ENCODE measurements at places on chromosomes 16 and 17.
A peak's percentile ranks its signal among the peaks of the same experiment; 100 is the strongest.

GRCh38 chr16:68898026-68898425 is 54.7 kb downstream of the TANGO6 start:
- no peak for DNase-seq

- DNase-seq: no peak
Measured at GRCh38 chr17:77696721-77697460, 261.6 kb upstream of the TNRC6C start.

- no peak for DNase-seq
Measured at GRCh38 chr16:64657316-64658011, 464.4 kb downstream of the CDH11 start.

GRCh38 chr17:28500712-28501379 is 5.3 kb upstream of the FOXN1 start:
- no peak for DNase-seq

- no peak for DNase-seq
Measured at GRCh38 chr17:6069539-6070429, at the start of gene WSCD1. WSCD1 (plus strand) TSS chr17:6070379; CDS start chr17:6080659, 10,280 bp downstream.

DNA sequence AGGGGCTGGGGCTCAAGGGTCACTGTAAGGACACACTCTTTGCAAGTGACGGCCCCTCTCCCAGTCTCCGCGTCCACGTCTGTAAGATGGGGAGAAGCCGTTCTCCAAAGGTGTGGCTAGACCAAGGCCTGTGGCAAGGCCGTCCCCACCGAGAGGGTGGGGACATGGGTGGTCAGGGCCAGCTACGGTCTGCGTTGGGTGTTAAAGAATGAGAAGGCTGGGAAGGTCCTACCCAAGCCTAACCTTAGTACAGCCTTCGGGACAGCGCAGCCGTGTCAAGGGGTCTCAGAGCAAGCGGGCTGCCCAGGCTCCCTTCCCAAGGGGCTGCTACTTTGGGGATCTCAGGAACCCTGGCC is 1.9 kb downstream of the C1QTNF8 start:
- no peak for DNase-seq

- DNase-seq: no peak
Measured at GRCh38 chr17:75854881-75855309, 240 bp downstream of the WBP2 start.

- DNase-seq: no peak
Measured at GRCh38 chr16:88622866-88623265, 15.5 kb upstream of the IL17C start.

- DNase-seq: no peak
Measured at GRCh38 chr16:52721331-52721730, 174.4 kb upstream of the TOX3 start.

DNA sequence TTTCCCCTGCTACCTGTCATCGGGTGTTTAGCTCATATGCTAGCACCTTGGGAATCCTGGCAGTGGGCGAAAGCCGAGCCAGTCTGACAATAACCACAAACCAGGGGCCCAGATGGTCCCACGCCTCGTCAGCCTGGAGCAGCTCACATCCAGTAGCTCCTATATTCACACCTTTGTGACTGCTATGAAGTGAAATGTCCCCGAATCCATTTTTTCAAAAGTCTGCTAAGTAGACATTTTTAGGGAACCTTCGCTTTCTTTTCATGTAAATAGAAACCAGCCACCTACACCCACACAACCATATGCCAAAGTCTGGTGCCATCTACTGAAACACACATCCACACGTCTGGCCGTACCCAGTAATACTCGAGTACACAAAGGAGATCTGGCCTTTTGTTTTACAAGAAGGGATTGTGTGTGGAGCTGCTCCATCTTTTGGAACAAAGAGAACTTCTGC is 176.8 kb downstream of the SLC39A11 start:
- DNase-seq: no peak

- peak; percentile 46 for DNase-seq
Measured at GRCh38 chr17:42744283-42744805, 496 bp downstream of the EZH1 start.

DNA sequence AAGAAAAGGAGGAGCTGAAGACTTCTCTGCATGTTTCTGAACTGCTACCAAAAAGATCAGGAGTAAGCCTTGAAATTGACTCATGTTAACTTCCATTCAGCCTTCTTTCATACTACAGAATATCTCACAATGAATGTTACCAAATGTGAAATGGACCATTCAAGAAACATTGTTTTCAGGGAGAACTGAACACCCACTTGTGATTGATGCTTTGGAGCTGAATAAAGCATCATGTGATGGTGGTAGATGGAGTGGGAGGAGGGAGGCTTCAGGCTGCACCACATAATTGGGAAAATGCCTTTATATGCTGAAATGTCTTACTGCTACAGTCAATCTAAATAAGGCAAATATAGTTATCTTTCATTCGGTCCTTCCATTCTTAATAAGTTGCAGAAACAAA is 127.8 kb downstream of the CDH8 start:
- DNase-seq: no peak

- DNase-seq: no peak
Measured at GRCh38 chr16:56354746-56355145, 70.6 kb downstream of the AMFR start.

- no peak for DNase-seq
Measured at GRCh38 chr17:83007504-83008185, 71.8 kb upstream of the METRNL start.

DNA sequence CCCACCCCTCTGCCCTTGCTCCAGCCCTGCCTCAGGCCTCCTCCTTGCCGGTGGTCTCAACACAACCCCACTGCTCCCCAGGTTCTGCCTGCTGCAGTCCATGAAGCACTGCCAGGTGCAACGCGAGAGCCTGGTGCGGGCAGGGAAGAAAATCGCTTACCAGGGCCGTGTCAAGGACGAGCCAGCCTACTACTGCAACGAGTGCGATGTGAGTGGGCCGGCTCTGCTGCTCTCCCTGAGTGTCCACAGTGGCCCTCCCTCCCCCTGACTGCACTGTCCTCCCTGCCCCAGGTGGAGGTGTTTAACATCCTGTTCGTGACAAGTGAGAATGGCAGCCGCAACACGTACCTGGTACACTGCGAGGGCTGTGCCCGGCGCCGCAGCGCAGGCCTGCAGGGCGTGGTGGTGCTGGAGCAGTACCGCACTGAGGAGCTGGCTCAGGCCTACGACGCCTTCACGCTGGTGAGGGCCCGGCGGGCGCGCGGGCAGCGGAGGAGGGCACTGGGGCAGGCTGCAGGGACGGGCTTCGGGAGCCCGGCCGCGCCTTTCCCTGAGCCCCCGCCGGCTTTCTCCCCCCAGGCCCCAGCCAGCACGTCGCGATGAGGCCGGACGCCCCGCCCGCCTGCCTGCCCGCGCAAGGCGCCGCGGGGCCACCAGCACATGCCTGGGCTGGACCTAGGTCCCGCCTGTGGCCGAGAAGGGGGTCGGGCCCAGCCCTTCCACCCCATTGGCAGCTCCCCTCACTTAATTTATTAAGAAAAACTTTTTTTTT is 1.8 kb upstream of the TMEM88 start:
- DNase-seq: no peak

DNA sequence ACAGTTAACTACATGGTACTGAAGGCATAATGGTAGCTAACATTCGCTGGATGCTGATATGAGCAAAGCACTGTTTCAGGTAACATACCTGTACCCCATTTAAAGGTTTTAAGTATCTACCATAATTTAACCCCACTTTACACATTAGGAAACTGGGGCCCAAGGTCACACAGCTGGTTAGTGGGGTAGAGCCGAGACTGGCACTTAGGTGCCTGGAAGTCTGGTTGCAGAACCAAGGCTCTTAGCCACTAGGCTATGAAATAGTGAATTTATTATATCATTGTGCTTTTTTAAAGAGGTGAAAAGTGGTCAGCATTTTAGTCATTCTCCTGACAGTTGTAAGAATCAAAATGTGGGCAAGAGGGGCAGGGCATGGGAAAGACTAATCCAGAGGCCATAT is 25.2 kb downstream of the SIAH1 start:
- DNase-seq: no peak

- DNase-seq: no peak
Measured at GRCh38 chr17:16997514-16998429, 25.9 kb upstream of the TNFRSF13B start.

- DNase-seq: no peak
Measured at GRCh38 chr16:1117176-1117900, 21.3 kb upstream of the C1QTNF8 start.

GRCh38 chr16:50169555-50170096 is 16.5 kb downstream of the TENT4B start:
- no peak for DNase-seq

DNA sequence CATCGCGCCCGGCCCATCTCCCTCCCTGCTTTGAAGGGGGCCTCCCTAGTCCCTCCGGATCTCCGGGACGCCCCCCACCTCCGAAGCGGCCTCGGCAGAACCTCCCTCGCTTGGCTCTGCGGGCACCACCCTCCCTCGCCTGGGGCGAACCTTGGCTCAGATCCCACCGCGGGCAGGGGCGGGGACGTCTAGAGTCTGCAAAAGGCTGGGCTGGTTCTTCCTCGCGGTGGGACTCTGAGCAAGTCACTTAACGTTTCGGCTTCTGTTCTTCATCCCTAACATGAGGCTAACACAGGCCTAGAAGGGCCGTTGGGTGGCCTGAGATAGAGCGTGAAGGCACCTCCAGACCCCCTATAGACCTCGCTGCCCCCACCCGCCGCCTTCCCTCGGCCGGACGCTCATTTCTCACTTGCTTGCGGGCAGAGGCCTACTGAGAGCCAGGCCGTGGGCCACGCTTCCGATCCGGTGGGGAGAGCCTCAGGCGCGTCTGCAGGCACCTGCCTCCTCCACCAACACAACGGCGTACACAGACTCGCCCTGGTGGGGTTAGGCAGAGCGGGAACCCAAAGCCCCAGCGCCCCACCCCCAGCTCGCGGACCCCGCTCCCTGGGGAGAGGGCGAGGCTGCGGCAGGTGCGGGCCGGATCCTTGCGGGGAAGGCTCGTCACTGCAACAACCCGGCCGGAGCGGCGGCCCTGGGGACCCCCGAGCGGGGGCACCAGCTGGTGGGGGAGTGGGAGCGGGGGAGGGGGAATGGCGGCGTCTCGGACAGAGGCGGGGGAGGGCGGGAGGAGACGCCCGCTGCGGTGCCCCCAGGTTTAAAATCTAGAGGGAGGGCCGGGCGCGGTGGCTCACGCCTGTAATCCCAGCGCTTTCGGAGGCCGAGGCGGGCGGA is 5.4 kb downstream of the MYO1C start:
- peak; percentile 37 for DNase-seq

DNA sequence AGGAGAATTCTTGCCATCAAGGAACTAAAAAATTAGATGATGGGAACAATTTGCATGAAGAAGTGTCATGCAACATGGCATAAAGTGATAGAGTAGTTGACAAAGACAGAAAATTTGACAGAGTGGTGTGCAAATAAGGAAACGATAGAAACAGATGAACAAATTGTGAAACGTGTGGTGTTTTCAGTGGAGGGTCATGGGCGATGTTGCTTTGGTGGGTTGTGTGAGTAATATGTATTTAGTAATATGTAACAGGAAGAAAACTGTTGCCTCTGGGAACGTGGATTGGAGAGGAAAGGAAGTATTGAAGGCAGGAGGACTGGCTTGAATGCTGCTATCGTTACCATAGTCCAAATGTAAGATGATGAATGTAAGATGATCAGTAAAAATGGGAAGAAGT is 3.6 kb downstream of the COX10 start:
- DNase-seq: no peak

DNA sequence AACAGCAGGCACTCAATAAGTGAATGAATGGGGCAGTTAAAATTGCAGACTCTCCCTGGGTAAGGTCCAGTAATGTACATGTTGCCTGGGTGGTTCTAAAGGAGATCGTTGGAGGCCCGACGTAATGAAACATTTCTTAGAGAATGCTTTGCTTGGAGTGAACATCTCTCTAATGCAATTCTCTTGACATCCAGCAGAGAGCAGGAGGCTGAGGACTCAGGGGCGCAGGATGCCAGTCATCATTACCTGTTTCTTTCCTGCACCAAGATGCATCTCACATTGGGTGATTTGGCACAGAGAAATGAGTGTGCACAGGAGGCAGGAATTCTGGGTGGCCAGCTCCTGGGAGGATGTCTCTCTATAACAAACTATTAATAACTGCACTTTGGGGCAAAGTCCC is 130.3 kb upstream of the RBBP6 start:
- DNase-seq: no peak

GRCh38 chr17:10149573-10150399 is 48.6 kb downstream of the GAS7 start:
- no peak for DNase-seq

DNA sequence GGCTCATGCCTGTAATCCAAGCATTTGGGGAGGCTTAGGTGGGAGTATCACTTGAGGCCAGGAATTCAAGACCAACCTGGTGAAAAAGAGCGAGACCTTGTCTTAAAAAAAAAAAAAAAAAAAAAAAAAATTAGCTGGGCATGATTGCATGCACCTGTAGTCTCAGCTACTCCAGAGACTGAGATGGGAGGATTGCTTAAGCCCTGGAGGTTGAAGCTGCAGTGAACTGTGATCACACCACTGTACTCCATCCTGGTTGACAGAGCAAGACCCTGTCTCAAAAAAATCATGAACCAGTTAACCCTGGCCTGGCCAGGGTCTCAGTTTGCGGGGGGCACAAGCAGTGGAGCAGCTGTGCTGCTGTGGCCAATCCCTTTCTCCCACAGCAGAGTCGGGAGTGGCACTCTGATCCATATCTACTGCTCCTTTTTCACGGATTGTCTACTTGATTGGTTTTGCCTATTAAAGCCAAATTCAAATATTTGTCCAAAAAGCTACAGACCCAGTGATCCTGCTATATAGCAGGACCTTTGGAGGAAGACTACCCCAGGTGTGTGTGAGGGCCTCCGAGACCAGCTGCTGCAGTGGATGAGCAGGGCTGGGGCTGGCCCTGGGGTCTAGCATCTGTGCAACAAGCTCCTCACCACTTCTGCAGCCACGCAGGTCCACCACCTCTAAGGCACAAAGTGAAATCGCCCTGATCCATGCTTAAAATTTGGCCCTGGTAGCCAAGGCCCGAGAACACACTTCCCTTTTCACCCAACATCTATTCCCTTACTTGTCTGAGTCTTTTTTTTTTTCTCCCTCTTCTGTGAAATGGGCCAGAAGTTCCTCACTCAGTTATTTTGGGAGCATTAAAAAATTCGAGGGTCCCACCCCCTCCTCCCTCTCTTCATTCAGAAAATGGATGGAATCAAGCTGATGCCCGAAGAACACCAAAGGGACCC is 48.2 kb downstream of the LDHD start:
- no peak for DNase-seq

DNA sequence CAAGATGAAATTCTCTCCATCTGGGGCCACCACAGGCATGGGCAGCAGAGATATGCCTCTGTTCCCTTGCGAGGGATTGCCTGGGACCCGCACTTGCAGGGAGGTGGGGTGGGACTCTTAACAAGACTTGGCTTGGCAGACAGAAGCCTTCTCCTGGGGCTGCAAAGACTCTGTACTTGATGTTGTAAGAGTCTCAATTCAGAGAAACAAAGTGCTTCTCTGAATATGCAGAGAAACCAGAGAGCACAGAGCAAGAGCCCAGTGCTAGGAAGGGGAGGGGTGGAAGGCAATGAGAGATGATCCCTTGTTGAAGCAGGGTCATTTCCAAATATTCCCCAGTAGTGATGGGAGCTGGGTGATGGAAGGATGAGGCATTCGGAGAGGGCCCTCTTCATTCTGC is 2.2 kb downstream of the MMP28 start:
- DNase-seq: no peak

DNA sequence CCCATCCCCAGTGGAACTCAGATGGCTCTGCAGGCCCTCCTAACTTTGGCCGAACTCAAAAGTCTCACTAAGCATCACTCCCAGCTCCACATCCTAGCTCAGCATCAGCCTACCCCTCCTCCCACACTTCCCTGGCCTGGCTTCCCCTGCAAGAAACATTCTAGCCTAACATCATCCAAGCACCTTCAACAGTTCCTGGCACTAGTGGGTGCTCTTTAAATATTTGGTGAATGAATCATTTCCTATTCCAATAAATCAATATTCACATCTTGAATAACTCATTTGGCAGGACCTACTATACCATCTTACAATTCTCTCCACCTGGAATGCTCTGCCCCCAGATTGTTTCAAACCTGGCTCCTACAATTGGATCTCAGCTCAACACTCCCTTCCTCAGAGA is 11.0 kb upstream of the BBS2 start:
- no peak for DNase-seq

Measured in stimulated activated CD8-positive, alpha-beta memory T cell treated with anti-CD3 and anti-CD28 coated beads, Interleukin-7, amount 100 ng/mL, for 24 hours (primary cell).